HAP-1 (cell line): ENCODE measurements at places on chromosomes 12 and 14.
A peak's percentile ranks its signal among the peaks of the same experiment; 100 is the strongest.

GRCh38 chr12:116314477-116314876 lies 37.0 kb upstream of the MED13L start:
- DNase-seq, result no peak

GRCh38 chr14:63855281-63855680 lies 2.5 kb downstream of the SYNE2 start:
- DNase-seq, result no peak

DNA sequence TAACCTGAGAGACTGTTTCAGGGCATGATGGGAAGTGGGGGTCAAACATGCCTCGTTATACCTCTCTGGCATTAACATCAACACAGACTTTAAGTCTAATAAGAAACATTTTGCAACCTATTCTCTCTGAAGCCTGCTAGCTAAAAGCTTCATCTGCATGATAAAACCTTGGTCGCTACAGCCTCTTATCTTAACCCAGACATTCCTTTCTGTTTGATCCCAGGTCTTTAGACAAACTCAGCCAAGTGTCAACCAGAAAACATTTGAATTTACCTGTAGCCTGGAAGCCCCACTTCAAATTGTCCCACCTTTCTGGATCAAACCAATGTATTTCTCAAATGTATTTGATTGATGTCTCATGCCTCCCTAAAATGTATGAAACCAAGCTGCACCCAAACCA lies 9.1 kb downstream of the PPP2R3C start:
- DNase-seq, result peak; percentile 14

DNA sequence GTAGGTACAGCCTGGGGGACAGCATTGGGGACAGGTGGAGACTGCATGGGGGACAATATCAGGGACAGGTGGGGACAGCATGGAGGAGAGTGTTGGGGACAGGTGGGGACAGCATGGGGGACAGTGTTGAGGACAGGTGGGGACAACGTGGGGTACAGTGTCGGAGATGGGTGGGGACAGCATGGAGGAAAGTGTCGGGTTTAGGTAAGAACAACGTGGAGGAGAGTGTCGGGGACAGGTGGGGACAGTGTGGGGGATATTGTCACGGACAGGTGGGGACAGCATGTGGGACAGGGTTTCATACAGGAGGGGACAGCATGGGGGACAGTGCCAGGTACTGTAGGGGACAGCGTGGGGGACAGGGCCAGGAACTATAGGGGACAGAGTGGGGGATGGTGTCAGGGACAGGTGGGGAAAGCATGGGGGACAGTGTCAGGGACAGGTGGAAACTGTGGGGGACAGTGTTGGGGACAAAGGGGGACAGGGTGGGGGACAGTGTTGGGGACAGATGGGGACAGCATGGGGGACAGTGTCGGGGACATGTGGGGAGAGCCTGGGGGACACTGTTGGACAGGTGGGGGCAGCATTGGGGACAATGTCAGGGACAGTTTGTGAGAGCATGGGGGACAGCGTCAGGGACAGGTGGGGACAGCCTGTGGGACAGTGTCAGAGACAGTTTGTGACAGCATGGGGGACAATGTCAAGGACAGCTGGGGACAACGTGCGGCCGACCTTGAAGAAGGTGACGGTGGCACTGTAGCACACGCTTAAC lies 213.1 kb downstream of the TMEM121 start:
- no peak for DNase-seq

- peak; percentile 54 for DNase-seq
These were observed 750 bp downstream of the CS start for GRCh38 chr12:56299308-56299852.
